ENCODE measurements at places on chromosomes 5 and 9. TPM values are rescaled to one million over a fixed set of nuclear protein-coding genes. Genes with fewer than 3 reads are reported as not detected.

- DNase-seq: no peak
Measured at GRCh38 chr9:137441935-137442321, 771 bp upstream of the ENTPD8 start.

- no peak for DNase-seq
Measured at GRCh38 chr5:113250341-113250953, 184.3 kb downstream of the TSSK1B start.

The GFRA3 gene
- not detected for total RNA-seq

DNA sequence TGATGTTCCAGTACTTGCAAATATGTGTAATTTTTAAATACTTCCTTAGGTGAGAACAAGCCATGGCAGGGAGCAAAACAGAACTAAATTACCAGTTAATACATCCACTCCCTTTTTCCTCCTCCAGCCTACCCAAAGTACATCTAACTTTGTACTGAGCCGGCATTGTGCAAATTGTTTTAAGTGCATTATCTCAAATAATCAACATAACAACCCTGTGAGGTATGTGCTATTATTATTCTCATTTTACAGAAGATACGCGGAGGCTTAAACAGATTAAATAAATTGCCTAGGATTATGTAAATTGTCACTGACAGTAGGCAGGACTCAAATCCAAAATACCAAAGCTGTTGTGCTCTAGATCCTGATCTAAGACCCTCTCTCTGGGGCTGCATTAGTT lies 55.5 kb upstream of the KLF4 start:
- DNase-seq: no peak

- DNase-seq: no peak
Measured at GRCh38 chr9:38229104-38229500, 160.1 kb upstream of the SHB start.

DNA sequence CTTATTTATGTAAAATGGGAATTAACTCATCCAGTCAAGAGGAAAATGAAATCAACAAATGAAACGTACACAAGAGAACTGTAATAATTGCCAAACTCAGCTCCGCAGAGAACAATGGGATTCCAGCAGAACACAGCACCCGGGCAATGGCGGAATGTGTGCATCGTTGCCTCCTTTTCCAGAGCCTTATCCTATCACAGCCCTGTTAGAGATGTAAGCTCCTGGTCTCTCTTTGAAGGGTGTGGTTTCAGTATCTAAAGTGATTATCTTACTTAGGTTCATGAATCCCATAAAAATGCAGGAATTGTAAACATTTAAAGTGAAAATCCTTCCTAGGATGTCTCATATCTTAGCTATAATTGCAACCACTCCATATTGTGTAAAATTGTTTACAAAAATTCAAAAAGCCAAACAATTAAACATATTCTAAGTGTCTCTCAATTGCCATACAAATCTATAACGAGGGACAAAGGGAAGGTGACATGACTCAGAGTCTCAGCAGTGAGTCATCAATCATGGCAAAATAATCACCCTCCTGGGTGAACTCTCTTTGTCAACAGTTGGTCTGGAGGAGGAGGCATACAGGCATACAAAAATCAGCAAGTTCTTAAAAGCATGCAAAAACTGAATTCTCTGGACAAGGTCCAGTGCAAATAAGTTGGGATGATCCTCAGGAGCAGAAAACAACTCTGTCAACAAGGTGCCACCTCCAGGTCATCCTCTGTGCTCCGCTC lies 22.6 kb downstream of the SEMA5A start:
- DNase-seq: peak; percentile 79

GRCh38 chr9:126521551-126521950 lies 92.2 kb upstream of the LMX1B start:
- no peak for DNase-seq

The PCDHGB7 gene
- total RNA-seq: 0.17 TPM

DNA sequence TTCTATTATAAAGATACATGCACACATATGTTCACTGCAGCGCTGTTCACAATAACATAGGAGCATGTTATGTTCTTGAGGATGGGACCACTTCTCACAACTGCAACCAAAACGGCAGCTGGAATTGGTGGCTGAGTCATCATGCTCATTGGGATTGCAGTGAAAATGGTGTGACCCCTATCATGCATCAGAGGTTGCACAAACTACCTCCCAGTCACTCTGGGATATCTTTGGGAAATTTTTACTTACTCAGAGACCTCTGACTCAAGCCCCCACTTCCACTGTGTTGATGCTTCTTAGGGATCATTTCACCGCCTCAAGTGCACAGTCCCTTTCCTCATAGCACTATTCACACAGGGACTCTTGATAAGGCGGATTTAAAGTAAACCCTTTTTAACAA lies 474.1 kb downstream of the BNC2 start:
- no peak for DNase-seq

DNA sequence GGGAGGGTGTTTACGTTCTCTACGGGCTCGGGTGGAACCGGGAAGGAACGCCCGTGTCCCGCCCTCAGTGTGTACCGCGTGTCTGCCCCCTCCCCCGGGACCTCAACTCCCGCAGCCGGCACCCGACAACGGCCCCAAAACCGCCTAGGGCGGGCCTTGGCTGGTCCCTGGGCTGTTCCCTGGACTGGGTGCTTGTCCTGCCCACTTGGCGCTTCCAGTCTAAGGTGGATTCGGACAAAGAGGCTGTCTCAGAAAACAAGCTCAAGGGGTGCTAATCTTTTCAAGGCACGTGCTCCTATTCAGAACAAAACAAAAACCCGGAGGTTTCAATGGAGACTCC lies 379 bp upstream of the CLK4 start:
- no peak for DNase-seq

GRCh38 chr5:67287510-67288268 lies 91.1 kb upstream of the CD180 start:
- no peak for DNase-seq

GRCh38 chr9:311841-312240 lies 97.2 kb downstream of the DOCK8 start:
- DNase-seq: no peak
